T-helper 17 cell (primary cell): ENCODE measurements at places on chromosomes 3 and 15. TPM values are rescaled to one million over a fixed set of nuclear protein-coding genes. Genes with fewer than 3 reads are reported as not detected.

- DNase-seq: no peak
These were observed 382 bp upstream of the COX17 start for GRCh38 chr3:119677641-119677934.

- DNase-seq: no peak
These were observed 71.3 kb upstream of the CACNA1D start for GRCh38 chr3:53422954-53423698.

DNA sequence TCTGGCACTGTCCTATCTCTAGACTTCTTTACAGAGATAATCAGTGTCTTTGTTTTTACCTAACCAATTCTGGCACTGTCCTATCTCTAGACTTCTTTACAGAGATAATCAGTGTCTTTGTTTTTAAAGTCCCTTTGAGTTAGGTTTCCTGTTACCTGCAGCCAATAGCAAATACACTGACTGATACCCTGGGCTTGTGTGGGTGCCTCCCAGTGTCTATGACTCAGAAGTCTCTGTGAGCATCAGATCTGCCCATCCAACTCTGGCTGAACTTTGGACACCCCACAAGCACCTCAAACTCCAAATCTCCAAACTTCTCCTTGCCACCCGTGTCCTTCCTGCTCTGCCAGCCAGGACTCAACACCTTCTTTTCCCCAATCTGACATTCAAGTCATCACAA lies 30.4 kb downstream of the SLC41A3 start:
- DNase-seq: no peak

- DNase-seq: no peak
These were observed 68.0 kb downstream of the MRPL46 start for GRCh38 chr15:88399021-88399685.

- DNase-seq: no peak
These were observed 11.6 kb downstream of the OXTR start for GRCh38 chr3:8757551-8758518.

DNA sequence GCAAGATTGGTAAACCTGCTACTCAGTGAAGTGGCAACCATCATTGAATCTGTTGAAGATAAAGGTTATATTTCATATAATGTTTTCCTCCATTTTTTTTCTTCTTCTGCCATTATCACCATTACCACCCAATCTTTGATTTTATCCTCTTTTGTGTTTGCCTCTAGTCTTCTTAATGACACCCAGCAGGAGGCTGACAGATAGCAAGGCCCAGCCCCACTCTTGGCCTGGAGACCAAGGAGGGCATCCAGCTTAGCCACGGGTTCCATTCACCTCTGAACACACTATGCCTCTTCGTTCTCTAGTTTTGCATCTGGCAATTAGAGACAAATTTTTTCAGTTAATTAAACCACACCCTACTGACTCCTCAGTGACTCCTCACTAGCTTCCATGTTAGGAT lies 129.7 kb downstream of the TPRG1 start:
- no peak for DNase-seq

GRCh38 chr15:92968926-92969651 lies 69.0 kb downstream of the CHD2 start:
- no peak for DNase-seq

GRCh38 chr3:116083683-116084082 lies 361.6 kb downstream of the LSAMP start:
- DNase-seq: no peak

GRCh38 chr3:53965291-53965690 lies 73.6 kb upstream of the SELENOK start:
- no peak for DNase-seq

GRCh38 chr15:29636921-29637320 lies 185.3 kb downstream of the TJP1 start:
- no peak for DNase-seq

- DNase-seq: no peak
These were observed 8.5 kb downstream of the BFSP2 start for GRCh38 chr3:133408366-133408765.

DNA sequence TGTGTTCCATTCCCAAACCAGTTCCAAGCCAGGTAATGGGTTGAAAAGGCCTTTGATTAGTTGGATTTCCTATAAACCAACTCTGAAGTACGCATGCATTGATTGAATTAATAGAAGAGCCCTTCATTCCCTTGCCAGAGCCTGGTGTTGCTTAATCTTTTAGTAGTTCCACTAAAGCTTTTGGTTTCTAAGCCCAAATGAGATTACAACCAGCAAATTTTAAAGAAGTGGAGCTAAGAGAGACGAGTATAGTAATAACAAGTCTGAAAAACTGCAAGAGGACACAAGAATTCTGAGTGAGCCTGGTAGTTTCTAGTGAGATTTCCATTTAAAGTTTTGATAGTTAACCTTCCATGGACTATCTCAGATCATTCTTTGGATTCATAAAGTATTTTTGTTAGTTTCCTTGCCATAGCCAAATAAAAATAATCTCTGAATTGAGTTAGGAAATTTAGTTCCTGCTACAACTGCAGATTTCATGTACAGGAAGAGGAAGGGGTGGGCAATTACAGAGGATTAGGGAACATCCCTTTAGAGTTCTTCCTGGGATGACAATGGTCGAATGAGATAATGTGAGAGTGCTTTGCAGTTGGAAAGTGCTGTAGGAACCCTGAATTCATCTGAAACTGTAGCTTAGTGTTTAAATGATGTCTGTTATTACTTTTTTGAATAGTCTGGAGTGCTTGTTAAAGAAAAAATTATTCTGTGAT lies 136.8 kb downstream of the FNDC3B start:
- no peak for DNase-seq

The EPHB3 gene
- 0.35 TPM for total RNA-seq

The EIF2A gene
- 144 TPM for total RNA-seq

The MST1R gene
- total RNA-seq: 0.63 TPM

The PLA2G4E gene
- not detected for total RNA-seq

The TRPM1 gene
- not detected for total RNA-seq

The CCDC39 gene
- total RNA-seq: not detected

The SLC28A2 gene
- total RNA-seq: not detected

The BUB1B gene
- total RNA-seq: 1.1 TPM

The ZNF501 gene
- total RNA-seq: 1.3 TPM

The PEX11A gene
- total RNA-seq: 0.16 TPM

The MCF2L2 gene
- total RNA-seq: 27.2 TPM

The SH3BP5 gene
- 78.4 TPM for total RNA-seq

The SNTN gene
- not detected for total RNA-seq
